ENCODE measurements at places on chromosomes 4 and X.

DNA sequence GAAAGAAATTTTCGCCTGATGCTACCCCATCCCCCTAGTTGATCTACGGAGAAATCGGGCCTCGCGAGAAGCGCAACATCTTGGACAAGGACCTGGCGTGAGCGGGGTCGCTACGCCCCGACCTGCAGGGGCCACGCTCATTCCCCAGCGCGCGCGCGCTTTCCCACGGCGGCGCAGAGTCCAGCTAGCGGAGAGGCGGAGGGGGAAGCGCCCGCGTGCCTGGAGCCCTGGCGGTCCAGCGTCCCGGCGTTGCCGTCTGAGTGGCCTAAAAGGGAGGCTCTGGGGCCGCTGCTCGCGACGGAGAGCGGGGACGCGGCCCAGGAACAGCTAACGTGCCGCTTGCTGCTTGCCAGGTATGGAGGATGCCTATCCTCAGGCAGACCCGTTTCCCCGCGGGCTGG is 6.0 kb upstream of the SOX3 start:
- DNase-seq, result no peak

GRCh38 chrX:17814059-17814458 is 47.0 kb downstream of the RAI2 start:
- DNase-seq, result no peak

GRCh38 chr4:168551211-168551610 is 54.4 kb downstream of the PALLD start:
- DNase-seq, result no peak

- no peak for DNase-seq
These were observed 18.0 kb downstream of the LYAR start for GRCh38 chr4:4271912-4272311.

- peak; percentile 67 for DNase-seq
These were observed 109.3 kb downstream of the AFF2 start for GRCh38 chrX:148609515-148610327.

- DNase-seq, result no peak
These were observed 222.6 kb downstream of the ENOX2 start for GRCh38 chrX:130680164-130681035.

DNA sequence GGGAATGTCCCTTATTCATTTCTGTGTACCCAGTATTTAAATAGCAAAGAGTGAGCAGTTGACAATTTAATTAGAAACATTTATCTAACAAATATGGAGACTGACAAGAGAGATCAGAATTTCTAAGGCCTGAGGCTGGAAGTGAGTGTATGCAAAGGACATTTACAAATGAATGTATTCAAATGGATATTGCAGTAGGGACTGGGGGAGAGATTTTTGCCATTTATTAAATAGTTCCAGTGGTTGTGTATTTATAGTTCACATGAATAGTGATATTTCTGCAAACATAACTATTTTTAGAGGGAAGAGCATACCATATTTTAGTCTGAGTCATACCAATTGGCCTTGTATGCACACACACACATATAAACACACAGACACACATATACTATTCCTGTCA is 592.4 kb downstream of the GLUD2 start:
- DNase-seq, result no peak

- DNase-seq, result no peak
These were observed 329.7 kb downstream of the FBXW7 start for GRCh38 chr4:152206185-152206584.

- DNase-seq, result peak; percentile 65
These were observed 2.6 kb upstream of the KIAA0232 start for GRCh38 chr4:6779667-6780565.

- no peak for DNase-seq
These were observed 49.8 kb downstream of the TBCK start for GRCh38 chr4:106266201-106266600.

DNA sequence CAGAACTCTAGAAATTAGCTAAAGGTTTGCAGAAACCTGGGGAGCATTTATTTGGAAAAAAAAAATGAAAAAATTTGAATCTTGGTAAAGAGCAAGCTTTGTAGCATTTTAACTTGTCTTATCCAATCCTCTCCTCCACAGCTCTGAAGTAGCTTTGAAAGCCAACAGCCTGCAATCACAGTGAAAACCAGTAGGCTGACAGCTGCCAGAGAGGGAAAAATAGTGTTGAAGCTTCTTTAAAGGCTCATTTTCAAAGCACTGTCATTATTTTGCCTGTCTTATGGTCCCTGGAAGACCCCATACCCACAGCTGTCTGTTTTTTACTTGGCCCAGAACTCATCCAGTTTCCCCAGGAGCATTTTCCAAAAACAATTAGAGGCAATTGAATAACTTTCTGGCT is 230.8 kb upstream of the EDNRA start:
- DNase-seq, result no peak

DNA sequence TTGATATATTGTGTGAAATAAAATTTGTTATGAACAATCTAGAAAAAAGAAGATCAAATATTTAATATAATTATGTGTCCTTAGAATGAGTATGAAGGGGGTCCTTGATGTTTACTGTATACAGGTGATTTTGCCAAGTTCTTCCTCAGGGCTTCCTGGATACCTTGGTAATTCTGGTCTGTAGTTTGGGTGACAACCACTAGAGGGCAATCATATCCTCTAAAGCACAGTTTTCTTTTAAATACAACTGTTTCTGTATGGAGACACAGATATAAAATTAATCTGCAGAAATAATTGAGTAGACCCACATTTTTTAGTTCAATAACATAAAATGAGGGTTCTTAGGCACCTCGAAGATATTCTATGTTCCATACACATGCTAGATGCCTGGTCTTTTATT is 157.7 kb downstream of the SPANXN1 start:
- DNase-seq, result peak; percentile 2

GRCh38 chr4:188647820-188648370 is 508.7 kb downstream of the TRIML1 start:
- DNase-seq, result no peak

DNA sequence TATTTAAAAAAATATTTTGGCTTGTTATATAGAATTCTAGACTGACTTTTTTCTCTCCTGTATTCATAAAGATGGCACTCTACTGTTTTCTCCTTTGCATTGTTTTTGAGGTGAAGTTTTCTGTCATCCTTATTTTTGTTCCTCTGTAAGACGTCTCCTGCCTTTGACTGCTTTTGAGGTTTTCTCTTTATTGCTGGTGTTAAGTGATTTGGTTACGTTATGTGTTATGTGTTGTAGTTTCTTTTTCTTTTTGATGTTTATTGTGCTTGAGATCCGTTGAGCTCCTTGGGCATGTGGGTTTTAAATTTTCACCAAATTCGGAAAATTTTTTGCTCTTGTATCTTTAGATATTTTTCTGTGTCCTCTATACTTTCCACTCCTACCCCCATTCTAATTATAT is 50.0 kb downstream of the KDM6A start:
- no peak for DNase-seq

DNA sequence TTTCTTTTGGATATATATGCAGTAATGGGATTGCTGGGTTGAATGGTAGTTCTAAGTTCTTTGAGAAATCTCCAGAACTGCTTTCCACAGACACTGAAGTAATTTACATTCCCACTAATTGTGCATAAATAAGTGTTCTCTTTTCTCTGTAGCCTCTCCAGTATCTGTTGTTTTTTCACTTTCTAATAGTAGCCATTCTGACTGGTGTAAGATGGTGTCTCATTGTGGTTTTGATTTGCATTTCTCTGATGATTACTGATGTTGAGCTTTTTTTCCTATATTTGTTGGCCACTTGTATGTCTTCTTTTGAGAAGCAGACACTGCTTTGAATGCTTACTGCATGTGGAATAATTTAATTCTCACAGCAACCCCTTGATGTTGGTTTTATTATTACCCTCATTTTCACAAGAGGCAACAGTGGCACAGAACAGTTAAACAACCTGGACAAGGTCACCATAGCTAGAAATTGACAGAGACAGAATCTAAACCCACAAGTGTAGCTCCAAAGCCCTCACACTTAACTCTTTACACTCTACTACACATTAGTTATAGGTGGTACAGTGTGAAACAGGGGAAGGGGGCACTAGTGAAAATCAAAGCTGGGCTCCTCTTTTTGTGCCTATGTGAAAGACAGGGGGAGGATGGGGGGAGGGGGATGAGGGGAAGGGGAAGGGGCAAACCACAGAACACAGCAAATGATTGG is 96.1 kb downstream of the REELD1 start:
- DNase-seq, result no peak

DNA sequence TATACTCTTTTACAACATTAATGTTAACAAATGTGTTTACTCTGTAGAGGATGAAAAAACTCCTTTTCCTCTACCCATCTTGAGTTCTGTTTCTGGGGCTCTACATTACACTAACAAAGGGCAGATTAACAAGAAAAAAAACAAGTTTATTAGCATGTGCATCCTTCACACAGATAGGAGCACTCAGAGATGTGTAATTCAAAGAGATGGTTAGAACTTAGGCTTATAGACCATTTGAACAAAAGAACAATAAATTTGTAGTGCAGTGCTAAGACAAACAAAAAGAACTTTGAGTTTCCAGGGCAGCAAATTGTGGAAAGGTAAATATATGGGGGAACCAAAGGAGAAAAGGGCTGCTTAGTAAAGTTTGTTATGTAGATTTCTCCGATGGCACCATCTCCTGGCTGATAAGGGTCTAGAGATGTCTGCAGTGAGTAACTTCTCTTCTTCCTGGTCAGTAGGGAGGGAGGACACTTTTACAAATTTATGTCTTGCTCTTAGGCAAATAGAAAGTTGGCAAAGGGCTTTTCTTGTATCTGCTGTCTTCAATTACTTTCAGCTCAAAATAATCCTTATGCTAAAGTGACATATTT is 1249.9 kb upstream of the TENM3 start:
- peak; percentile 1 for DNase-seq

- peak; percentile 52 for DNase-seq
These were observed 50.5 kb downstream of the IL15 start for GRCh38 chr4:141686879-141687278.

- DNase-seq, result no peak
These were observed 169.5 kb downstream of the KCTD8 start for GRCh38 chr4:44279066-44279465.

GRCh38 chrX:15781961-15782699 is 8.2 kb upstream of the ZRSR2 start:
- no peak for DNase-seq

- no peak for DNase-seq
These were observed 270.6 kb downstream of the DCAF12L2 start for GRCh38 chrX:125895518-125895917.

DNA sequence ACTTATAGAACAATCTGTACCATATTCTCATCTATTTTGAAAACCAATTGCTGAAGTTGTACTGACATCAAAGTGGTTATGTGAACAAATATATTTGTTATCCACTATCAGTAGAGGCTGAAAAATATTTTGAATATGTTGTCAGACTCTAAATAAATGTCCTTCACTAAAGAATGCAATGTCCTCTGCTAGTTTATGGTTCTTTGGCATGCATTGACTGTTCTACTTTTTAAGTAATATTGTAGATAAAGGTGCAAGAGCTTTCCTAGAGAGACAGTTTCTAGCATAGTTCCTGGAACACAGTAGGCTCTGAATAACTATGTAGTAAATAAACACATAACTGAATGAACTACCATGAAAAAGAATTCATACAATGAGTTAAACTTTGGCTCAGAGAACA is 18.2 kb upstream of the COX7B2 start:
- no peak for DNase-seq

- DNase-seq, result no peak
These were observed at the start of gene GUCY1A1 for GRCh38 chr4:155666344-155667221. GUCY1A1 (plus strand) TSS chr4:155666848; CDS start chr4:155696868, 30,020 bp downstream.

GRCh38 chrX:140661643-140662042 is 47.9 kb upstream of the LINC00632 start:
- no peak for DNase-seq

GRCh38 chr4:26226629-26227376 is 94.0 kb upstream of the RBPJ start:
- no peak for DNase-seq

DNA sequence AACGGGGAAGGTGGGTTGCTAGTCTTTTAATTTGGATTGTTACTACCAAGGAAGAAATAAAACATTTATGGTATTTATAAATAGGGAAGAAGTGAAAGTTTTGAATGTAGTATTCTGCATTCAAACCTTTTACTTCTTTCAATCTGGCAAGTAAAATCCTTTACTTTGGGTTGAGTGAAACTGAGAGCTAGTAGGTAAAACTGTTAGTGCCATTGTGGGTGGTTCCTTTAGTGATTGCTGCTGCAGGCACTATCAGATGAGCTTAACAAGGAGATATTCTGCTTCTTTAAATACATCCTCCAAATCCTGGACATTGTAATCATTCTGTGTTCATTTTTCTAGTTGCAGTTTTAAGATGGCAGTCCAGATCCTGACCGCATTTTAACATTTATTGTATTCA is 650.9 kb upstream of the PCDH10 start:
- DNase-seq, result no peak

DNA sequence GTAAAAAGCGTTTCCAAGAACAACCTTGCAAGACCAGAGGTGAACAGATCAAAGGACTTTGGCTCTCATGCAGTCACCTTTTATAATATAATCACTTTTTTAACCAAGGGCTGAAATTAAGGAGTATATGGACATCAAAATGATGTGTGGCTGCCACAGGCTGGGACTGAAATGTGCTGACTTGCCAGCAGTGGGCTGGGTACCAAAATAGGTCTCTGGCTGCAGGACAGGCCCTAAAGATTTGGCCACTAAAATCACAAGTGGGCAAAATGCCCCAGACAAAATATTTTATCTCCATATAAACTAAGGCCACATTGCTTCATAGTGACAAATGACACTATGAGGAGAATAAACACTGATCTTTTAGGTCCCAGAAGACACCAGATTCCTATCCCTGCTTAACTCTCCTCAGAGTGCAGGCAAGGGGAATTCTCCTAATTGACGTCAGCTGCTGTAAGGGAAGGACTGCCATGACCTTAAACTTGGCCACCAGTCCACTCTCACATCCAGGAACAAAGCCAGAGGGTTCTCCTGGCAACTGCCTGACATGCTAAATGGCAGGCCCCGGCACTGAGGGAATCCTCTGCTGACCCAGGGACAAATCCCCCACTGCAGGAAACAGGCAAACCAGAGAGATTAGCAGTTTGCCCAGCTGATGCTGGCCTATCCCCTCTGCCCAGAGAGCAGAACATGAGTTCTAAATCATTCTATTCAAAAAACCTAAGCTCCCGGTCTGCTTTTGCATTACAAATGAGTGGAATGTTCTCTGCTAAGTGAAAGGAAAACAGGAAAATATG is 155.8 kb downstream of the PPP3CA start:
- no peak for DNase-seq

GRCh38 chr4:70895811-70896491 is 6.2 kb upstream of the MOB1B start:
- DNase-seq, result peak; percentile 23

GRCh38 chr4:95539106-95539505 is 9.7 kb downstream of the UNC5C start:
- DNase-seq, result no peak

DNA sequence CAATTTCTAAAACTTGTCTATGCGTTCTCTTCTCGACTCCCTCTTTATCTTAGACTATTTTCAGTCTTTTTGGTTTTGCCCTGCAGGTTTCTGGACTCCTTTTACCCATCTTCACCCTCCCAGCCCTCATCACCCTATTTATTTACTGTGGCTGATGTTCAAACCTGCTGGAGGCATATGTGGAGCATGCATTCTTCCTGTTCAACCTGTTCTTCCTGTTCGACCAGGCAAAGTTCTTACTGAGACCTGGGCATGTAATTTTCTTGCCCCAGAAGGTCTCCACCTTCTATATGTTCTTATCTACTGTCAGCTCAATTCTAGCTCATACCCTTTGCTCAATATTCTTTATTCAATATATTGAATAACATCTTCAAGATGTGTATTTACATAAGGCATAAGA is 69.4 kb upstream of the AGA start:
- peak; percentile 79 for DNase-seq

GRCh38 chrX:1442016-1442665 is 10.6 kb downstream of the ASMTL start:
- no peak for DNase-seq

Data from DMS153 (cell line).